Effector memory CD4-positive, alpha-beta T cell (primary cell): ENCODE measurements at places on chromosomes 5 and 9.

GRCh38 chr9:127686461-127687393 lies 20.1 kb upstream of the CFAP157 start:
- DNase-seq = no peak

DNA sequence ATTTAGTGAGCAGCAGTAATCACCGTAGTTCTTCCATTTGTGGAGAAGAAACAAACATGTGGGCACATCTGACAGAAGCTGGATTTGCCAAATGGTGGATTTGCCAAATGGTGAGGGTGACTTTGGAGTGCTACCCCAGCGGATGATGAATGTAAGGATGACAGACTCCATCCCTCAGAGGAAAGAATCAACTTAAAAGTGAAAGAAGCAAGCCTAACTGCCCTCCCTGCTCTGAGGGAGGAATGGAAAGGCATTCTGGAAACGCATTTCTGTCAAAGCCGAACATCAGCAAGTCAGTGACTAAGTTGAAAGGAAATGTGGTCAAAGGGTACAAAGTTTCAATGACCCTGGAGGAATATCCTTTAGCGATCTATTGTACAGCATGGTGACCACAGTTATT lies 143.5 kb downstream of the GPBP1 start:
- DNase-seq = no peak

DNA sequence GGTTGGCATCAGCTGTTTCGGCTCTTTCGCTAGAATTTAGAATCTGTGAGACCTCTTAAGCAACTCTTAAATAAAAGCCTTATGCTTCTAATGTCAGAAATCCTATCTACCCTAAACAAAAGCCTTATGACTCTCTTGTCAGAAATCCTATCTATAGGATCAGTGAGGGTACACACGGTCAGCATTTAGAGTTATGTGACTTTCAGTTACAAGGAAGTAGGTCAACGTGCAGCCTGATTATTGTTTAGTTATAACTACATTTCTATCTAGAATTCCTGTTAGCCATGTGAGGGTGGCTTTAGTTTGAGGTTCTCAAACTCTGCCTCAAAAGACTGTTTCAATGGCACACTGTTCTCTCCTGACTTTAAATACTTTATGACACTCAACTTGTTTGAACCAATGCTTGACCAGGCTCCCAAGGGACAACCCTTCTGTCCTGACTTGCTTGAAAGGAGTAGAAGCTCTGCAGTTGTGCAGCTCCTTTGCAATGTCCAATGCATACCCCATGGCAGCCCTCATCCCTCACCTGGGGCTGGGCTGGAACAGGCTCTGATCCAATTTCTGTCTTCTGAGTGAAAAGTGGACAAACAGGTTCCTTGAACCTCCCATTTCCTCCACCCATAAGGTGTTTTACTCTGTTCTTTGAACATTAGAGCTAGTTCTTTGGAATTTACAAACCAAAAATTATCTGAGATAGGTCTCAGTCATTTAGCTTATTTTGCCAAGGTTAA lies 251.6 kb upstream of the PIK3R1 start:
- DNase-seq = no peak

DNA sequence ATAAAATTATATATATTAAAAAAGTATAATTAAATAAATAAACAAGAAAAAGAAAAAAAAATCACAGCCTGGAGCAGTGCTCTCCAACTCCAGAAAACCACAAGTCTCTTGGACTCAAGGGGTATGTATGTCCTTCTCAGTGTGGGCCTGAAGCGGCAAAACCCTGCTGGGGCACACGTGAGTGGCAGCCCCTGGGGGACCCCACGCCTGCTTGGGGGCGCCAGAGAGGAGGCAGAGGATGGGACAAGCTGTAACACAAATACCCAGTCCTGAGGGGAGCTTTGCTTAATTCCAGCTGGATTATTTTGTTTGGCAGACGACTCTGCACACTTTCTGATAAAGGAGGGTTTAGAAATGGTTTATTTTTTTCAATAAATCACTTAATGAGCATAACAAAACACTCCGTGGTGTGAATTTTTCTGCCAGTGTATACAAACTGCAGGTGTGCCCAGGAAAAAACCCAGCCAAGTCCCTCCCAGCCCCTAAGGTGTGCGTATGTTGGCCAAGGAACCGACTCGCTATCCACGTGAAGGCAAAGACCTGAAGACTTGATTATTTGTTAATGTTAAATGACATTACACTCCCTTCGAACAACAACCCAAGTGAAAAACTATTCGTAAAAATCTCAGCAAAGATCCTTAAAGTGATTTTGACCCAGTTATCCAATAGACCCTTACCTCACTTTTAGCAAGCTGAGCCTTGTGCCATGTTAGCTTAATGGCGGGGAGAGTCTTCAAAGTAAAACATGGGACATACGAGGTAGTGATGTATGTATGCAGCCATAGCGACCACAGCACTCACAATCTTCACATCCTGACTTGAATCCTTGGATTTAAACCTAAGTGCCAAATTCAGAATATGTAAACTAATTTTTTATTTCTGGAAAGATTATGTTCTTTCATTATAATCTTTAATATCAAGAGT lies 32.9 kb downstream of the ANKH start:
- no peak for DNase-seq

GRCh38 chr9:89357331-89358197 lies 39.3 kb downstream of the SECISBP2 start:
- no peak for DNase-seq

DNA sequence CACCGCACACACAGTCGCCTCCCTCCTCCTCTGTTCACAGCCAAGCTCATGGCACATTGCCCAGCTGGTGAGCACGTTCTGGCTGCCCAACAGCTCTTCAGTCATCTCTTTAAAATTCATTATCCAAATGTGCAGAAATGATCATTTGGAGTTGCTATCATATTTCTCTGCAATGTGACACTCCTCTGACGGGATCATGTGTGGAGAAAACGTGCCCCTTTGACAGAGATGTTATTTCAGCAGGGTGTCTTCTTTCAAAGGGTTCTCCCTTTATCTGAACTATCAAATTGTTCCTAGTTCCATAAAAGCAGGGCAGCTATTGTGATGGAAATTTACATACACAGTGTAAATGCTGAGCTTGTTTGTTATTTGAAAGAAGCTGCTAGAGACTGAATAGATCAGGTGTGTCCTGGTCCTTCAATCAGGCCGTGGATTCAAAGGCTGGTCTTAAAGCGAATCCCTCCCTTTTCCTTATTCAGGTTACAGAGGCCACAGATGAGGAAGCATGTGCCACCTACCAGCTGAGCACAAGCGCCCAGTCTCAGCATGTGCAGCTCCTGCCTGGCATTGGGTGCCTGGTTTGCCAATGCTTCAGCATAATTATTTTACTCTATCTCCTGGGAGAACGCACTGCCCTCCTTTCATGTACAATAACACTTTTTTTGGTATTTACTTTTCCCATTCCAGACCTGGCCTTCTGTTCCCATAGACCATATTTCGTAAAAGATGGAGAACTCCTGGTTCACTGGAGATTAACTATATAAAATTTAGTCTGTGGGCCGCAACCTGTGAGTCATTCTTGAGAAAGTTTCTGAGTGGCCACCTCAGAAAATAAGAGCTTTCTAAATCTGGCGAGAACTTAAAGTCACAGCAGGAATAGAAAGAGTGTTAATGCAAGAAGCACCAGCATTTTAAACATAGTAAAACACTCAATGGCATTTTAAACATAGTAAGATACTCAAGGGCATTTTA lies 433.7 kb downstream of the ENC1 start:
- DNase-seq = no peak

- DNase-seq = no peak
Observed at GRCh38 chr5:67879620-67880510, 335.7 kb upstream of the PIK3R1 start.

DNA sequence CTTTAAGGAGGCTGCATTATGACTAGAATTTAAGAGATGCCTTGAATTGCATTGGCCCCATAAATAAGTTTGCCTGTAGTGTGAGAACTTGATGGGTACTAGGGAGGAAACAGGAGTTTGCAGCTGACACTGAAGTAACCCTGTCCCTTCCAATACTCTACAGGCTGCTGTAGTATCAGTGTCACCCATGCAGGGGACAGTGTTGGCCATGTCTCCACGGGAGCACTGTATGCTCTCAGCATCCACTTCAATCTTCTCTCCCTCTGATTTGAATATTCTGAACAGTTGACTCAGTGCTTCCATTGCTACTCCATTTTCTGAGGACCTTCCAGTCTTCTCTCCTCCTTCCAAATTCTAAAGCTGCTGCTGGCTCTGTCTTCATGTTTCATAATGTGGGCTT lies 11.4 kb upstream of the IFNA14 start:
- DNase-seq = no peak

- DNase-seq = no peak
Observed at GRCh38 chr5:83703059-83703458, 17.6 kb downstream of the HAPLN1 start.

DNA sequence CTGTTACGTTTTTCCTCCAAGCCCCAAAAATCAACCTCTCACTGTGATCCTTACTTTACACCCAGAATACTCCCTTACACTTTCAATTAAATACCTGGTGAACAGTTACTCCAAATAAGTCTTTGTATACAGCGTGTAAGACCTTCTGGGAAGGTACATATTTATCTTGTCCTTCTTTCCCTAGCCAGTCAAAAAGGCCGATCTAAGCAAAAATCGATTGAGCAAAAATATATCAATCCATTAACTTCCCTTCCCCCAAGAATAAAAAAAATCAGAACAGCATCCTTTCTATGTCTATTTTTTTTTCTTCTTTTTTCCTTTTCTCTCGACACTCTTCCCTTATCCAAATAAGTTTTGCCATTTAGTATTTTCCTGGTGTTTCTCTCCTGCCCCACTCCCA lies 71.3 kb downstream of the ABHD17B start:
- DNase-seq = no peak

DNA sequence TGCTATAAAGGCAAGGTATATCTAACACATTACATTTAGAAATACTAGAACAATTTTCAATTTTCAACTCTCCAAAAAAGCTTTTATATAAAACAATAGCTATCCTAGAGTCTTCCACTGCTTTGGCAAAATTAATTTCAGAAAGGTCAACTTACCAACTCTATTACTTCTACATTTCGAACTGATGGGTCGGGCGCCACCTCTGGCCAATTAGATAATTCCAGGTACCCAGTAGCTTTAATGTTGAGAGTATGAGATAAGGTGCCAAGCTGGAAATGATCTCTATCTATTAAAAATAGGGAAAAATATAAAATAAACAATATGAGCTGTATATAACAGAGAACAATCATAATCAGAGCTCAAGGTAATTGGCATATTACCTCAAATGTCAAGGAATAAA lies 166.6 kb downstream of the AP3B1 start:
- no peak for DNase-seq
